ENCODE measurements at places on chromosomes 12 and 14. TPM values are rescaled to one million over a fixed set of nuclear protein-coding genes. Genes with fewer than 3 reads are reported as not detected.

DNA sequence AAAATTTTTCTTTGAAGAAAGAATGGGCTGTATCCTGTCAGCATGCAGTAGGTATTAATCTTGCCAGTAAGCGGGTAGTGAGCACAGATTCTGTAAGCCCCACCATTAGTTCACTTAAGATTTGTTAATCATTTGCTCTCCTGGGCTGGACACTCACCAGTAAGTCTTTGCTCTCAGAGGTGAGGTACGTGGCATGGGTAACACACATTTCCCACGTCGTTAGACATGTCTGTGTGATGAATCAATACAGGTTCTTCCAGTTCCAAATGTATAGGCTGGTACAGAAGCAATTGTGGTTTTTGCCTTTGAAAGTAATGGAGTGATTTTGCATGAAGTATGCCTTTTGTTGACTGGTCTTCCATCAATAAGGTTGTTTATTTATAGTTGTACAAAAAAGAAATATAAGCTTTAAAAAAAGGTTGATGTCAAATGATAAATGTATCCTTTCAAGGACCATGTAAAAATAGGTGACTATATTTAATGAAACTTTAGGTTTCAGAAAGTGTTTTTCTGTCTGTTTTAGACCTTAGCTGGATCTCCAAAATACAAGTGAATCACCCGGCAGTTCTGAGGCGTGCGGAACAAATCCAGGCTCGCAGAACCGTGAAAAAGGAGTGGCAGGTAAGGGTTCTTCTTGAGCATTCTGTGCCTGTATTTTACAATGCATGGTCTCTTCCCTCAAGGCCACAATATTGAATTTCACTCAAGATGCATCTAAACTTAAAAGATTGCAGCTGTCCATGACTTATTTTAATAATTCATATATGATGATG, 45.5 kb downstream of the DERA start:
- no peak for DNase-seq

GRCh38 chr14:39576736-39577135, 144.5 kb upstream of the FBXO33 start:
- DNase-seq, result no peak

DNA sequence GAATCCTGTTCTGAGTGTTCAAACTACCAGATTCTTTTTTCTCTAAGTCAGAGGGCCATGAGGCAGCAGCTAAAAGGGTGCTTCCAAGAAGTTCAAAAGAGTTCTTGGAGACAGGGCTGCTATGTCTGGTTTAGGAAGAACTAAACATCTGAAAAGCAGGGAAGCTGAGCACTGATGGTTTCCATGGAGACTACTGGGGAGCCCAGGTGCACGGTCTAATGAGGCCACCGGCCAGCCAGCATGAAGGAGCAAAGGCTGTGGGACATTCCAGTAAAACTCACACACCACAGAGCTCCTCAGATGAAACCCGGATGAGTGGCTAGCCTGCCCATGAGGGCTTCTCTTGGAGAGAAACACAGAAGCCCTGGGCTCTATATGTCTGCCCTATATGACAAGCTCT, 97.3 kb downstream of the KCNK10 start:
- DNase-seq, result no peak

DNA sequence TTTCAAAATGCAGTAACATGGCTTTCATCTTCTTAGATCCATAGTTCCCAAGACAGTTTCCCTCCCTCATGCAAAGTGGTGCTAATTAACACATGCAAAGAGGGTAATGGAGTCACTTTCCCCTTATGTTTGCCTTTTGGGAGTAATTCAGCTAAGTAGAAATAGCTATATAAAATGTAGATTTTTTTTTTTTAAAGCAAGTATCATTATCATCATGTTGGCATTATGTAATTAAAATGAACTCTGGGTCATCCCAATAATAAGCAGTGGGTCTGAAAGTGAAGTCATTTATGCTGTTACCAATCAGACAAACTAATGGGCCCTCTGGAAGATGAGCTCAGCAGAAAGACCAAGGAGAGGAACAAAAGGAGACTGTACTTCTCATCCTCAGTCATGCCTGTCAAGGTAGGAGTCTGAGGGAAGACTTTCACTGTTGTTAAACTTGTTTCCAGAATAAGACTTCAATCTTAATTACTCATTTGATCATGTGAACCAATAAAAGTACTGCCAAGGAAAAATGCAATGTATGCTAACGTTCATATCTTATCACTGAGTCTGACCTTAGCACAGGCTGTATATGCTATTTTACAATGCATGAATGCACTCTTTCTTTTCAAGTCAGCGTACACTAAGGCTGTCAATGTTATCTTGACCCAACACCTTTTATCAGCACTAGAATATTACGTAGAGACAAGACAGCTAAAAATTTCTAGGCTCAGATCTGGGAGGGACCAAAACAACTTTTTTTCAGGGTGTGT, 26.8 kb downstream of the AREL1 start:
- DNase-seq, result no peak

- no peak for DNase-seq
Measured at GRCh38 chr14:101508948-101509729, 52.2 kb upstream of the DIO3 start.

The BEGAIN gene
- 8.6 TPM for total RNA-seq

The PA2G4 gene
- 232 TPM for total RNA-seq

The CNIH1 gene
- total RNA-seq, result 233 TPM

DNA sequence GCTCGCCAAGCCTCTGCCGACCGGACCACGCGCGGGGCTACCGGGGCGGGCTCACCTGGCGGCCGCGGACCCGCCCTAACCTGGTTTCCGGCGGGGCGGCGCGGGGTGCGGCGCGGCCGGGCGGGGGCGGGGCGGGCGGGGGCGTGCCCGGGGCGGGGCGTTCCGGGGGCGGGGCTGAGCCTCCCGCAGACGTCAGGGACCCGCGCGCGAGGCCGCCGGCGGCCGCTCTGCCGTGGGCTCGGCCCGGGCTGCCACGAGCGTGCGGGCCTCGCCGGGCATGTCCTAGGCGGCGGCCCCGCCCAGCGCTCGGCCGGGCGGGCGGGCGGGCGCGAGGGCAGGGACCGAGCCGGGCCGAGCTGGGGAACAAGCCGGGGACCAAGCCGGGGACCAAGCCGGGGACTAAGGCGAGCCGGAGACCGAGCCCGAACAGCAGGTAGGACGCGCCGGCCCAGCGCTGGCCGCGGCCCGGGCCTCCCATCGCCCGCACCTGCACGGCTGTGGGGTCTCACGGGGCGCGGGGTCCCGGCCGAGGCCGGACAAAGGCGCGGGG, at the start of gene CEP170B:
Gene CEP170B, plus strand, starts transcription at position 188 of the 550 bp plus-strand sequence. CDS start 3,183 bp downstream, outside the sequence.
- DNase-seq, result no peak

DNA sequence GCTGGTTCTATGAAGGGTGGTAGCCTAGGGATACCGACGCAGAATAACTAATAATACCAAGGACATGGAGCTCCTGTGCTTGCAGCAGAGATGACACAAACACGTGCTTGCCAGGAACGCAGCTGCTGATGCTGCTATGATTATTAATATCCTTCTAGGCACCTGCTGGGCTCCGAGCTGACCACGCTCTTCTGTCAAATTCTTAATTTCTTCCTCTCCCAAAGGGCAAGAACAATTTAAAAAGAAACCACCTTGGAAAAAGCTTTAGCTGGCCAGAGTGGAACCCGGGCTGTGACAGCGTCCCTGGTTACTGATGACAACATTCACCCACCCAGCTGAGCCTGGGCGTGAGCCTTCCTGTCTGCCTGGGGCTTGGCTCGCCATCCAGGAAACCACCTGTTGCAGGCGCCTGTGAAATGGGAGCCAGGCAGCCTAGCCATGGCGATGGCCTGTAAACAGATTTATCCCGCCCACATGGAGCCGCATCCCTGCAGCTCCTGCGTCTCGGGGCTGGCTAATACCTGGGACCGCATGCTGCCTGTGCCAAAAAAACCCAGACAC, 28.8 kb downstream of the CLMN start:
- no peak for DNase-seq

The NEUROD4 gene
- total RNA-seq, result not detected

The OR4K15 gene
- total RNA-seq, result not detected

- DNase-seq, result no peak
Measured at GRCh38 chr14:36264107-36264506, 56.3 kb downstream of the MBIP start.

DNA sequence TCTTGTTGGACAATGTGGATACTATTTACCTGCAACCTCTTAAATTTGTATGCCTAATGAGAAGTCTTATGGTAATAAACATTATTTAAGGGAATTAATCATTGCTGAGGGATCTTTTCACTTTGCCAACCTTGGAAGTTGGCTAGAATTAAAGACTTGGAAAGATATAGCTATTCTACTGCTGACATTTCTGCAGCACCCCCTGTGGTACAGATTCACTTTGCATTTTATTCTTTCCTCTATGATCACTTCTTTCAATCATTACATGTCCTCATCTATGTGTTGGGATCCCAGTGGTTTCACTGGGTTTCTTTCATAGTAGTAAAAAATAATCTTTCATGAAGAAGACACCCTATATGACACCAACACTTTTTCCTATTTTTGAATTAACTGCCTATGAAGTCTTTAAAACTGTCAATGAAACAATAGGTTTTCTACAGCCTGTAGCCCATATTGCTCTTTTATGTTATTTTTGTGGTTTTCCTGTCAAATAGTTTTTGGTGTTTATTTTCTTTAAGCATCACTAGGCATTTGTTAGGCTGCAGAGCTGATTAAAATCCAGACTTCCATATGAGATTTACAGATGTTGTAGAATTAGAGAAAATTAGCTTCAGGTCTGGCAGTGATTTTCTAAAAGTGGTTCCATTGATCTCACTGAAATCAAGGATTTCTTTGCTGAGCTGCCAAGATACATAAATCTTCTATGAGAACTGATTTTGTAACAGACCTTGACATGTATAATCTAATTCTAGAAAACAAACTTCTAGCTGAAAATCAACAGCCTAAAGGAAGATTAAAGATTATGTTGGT, 256.1 kb downstream of the NAV3 start:
- no peak for DNase-seq

The NDRG2 gene
- total RNA-seq, result 169 TPM

DNA sequence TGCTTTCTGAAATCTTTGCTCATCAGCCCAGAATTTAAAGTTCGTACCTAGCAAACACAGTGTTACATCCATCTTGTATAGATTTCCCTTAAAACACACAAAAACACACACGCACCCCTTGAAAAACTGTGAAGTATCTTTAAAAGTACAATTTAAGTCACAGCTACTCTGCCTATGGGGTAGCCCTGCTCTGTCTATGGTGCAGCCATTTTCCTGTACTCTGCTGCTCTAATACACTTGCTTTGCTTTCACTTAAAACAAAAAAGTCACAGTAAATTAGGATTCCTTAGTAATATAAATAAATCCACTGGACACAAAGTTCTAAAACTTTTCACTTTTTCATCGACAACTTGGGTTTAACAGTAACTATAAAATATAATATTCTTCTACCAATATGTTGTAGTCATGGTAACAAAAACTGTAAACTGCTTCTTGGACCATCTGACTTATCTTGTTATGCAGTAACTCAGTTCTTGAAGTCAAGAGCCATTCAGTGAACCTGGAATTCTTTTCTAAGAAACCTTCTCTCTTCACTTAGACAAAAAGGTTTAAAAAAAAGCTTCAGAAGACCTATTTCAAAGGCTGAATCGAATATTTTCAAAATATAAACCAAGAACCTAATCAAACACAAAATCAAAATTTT, 63.5 kb downstream of the MED13L start:
- DNase-seq, result no peak

The SYNDIG1L gene
- 0.28 TPM for total RNA-seq

DNA sequence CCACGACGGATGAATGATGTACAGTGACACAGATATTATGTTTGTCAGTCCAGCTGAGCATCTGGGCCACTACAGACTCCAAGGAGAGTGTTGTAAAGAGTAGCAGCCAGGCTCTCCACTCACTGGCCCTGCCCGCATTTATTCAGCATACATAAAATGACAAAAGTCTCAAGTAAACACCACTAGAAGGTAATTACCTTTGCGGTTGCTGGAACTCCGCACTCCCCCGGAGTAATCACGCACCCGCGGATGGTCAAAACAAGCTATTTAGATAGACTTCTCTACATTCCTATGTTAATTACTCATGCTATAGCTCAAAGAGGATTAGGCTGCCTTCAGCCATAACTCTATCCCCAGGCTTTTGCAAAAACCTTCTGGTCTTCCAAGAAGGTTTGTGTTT, 18.8 kb upstream of the STRAP start:
- DNase-seq, result no peak

Measured in omental fat pad (tissue), 4 donors.